CD4-positive, alpha-beta T cell treated with Interferon gamma for 1 hour (primary cell): ENCODE measurements at places on chromosomes 2 and 18.

- DNase-seq = no peak
These were observed 5.2 kb upstream of the SLC35F6 start for GRCh38 chr2:26758790-26759321.

DNA sequence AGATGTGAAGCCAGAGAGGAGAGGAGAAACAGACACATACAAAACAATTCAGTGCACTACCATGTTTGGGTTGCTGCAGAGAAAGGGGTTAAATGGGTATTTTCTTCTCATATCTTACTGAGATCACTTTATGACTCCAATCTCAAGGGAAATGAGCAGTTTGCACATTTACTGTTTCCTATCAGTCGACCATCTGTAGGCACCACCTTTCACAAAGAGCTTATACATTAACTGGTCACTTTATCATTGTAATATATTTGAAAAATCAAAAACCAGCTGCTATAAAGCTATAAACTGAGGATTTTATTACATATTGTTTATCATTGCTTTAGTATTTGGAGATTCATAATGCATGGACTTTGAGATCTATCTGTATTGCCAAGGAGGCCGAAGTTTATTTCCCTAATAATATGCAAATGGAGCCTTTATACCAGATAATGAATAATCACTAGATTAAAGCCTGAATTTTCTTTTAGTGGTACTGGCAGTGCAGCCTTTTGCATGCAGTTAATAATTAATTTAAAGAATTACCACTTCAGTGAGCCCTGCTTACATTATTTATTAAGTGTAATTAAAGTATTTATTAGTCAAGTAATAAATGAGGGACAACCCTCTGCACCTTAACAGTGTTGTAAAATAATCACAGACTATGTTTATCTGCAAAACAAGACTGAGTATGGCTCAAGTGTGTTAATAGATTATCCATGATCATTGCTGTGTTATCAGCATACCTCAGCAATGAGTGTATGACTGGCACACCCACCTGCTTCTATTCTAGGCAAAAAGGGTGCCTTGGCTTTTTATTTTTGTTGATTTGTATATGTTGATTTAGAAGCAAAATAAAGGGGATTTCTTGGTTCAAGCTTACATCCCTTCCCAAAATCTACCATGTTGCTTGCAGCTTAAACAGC, 167.7 kb upstream of the SLC14A2 start:
- DNase-seq = no peak

DNA sequence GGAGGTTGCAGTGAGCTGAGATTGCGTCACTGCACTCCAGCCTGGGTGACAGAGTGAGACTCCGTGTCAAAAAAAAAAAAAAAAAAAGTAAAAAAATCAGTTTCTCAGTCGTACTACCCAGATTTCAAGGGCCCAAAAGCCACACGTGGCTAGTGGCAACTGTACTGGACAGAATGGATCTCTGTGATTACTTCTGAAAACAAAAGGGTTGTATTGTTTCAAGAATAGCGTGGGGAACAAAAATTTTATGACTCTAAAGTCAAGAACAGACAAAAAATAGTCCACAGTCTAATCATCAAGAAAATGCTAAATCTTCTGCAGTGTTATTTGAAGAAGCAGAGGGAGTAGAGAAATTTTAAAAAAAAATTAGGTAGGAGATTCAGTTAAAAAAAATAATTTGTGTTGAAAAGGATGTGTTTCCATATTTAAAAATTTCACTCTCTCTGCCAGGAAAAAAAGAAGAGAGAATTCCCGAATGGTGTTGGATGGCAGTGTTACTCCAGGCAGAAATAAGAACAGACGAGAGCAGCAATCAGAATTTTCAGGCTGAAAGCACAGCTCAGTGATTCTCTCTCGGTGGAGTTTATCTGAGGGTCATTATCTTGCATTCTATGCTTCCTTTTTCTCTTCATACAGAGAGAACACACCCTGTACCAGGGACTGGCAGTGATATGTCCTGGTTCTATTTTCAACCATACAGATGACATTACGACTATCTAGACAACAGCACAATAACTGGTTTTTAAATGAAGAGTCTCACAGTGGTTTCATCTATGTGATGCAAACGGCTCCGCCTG, 61.8 kb downstream of the CABYR start:
- DNase-seq = no peak

DNA sequence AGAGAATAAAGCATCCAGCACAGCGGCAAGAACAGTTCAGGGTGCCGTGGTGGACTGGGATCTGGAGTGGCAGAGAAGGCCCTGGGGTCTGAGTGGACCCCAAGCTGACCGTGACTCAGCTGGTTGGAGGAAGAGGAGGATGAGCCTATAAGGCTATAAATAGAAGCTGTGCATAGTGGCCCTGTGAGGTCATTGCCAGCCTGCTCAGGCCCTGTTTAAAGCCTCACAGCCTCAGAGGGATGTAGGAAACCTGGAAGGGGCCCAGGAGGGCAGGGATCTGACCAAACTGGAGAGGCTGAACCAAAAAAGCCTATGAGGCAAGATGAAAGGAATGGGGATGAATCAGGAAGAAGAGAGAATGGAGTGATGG, 11.3 kb upstream of the DES start:
- no peak for DNase-seq

- DNase-seq = no peak
These were observed 41.5 kb downstream of the ANTXR1 start for GRCh38 chr2:69054431-69054830.

DNA sequence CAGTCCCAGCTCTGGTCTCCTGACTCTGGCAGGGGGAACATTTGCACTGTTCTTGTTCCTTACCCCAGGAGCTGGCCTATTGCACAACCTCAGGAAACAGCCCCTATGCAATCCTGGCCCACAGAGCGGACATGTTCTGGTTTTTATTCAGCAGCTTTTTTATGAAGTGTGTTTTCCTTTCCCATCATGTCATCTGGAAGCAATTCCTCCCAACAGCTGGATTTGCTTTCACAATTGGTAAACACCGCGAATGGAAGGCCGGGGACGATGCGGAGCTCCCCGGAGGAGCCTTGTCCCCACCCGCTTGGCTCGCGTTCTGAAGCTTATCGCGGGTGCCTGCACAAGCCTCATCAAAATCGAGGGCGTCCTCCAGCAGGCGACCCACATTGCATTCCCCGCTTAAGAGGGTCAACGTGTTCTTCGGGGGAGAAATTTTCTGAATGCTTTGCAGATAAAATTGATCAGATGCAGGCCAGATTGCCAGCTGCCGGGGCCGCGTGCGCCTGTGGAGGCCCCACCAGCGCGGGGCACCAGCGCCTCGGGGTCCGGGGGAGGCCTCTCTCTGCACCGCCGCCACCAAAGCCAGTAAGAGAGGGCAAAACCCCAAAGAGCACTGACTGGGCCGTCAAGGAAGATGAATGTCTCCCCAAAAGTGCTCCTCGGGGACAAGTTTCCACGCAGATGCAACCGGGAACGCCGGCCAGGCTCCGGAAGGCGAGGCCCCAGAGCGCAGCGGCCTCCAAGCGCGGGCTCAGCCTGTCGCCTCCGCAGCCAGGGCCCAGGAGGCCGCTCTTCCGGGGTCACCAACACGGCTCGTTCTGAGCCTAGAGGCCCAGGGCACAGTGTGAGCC, 60.3 kb upstream of the SP3 start:
- peak; percentile 22 for DNase-seq

DNA sequence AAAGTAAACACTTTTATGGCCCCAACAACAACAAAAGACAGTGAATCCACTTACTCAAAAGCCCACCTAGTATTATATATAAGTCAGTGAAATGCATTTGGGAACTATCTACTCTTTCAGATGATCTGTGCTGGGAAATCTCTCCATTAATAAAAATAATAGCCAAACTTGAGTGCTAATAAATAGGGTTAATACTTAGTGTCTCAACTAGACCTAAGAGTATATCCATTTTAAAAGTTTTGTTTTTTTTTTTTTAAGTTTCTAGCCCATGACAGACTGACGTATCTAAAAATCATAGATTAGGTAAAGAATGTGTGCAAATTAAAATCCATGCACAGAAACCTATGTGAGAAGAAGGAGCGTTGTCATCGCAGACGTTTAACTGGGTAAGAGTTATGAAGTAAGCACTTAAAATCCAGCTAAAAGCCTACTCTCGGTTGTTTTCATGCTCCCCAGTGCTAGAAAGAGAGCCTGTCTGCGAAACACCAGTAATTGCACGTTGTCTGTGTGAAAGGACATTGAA, 83.4 kb upstream of the PELI1 start:
- no peak for DNase-seq

DNA sequence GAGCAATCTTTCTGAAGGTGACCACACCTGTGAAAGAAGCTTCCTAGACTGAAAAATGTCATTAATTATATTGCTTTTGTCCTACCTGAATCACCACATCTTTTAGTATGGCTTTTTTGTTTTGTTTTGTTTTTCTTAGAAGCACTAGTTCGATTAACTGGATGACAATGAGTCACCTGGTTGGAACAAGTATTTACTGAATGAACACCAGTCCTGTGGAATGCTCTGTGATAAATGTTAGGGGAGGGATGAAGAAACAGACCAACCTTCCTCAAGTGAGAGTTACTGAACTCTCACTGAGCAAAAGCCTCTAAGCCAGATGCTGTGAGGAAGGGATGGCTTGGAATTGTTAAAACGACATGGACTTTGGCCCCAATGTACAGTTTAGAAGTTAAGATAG, 26.8 kb upstream of the DCC start:
- no peak for DNase-seq

DNA sequence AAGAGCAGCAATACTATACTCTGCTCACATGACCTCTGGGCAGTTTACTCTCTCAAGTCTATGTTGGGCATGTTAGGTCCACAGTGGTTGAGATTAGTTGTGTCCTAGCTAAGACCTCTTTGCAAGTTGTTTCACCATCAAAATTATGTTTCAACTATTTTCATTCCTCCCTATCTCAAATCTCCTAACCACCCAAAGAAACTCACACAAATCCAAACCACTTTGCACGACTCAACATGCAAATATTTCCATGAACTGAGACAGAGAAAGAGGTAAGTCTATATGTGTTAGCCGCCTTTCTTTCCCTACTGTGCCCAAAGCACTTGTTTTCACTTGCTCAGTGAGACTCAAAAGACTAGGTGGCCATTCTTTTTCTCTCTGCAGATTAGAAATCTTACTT, 546.8 kb downstream of the TNS1 start:
- DNase-seq = no peak

DNA sequence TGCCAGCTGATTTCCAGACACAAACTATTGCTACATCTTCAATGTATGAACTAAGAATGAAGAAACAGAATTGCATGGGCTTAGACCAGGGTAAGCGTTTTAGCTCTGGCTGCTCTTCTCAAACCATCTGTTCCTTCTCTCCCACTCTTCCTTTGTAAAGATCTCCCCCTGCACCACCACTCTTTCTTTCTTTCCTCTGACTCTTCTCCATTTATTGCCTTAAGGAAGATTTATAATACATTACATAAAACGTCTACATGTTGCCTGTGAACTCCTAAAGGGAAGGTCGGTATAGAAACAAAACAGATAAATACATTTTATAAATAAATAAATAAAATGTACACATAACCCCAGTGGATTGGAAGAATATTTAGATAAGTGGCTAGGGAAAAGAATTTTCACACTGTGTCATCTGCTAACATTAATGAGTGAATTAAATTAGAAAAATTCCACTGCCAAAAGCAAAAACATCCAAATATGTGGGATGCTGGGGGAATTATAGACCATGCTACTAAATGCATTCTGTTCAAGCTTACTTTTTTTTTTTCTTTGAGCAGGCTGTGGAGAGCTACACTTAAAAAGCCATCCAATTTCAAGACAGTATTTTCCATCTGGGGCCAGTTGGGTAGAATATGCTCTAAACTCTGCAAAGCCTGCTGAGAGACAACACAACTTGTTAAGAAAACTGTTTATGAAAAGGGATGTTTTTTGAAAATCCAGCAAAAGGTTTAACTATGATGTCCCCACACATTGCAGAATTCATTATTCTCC, 41.5 kb downstream of the NCKAP5 start:
- no peak for DNase-seq

DNA sequence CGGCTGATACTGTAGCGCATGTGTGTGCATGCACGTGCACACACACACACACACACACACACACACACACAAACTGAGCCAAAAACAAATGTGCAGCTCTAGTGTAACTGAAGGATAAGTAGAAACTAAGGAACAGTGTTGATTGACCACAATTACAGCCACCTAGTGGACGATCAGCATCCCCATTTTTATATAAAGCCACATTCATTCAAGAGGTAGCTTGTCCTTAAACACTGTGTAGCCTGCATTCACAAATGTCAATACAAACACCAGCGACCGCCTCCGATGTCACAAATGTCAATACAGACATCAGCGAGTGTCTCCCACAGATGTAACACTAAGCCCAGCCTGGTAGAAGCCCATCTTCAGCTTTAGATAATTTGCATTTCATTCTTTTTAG, 167.4 kb downstream of the PTGR3 start:
- no peak for DNase-seq

- DNase-seq = no peak
These were observed 42.7 kb upstream of the GLS start for GRCh38 chr2:190837952-190838361.

DNA sequence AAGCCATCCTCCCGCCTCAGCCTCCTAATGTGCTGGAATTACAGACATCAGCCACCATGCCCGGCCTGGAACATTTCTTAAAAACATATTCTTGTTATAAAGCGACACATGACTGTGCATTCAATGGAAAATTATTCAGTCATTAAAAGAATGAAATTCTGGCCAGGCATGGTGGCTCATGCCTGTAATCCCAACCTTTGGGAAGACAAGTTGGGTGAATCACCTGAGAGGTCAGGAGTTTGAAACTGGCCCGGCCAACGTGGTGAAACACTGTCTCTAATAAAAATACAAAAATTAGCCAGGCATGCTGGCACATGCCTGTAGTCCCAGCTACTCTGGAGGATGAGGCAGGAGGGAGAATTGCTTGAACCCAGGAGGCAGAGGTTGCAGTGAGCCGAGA, 21.6 kb upstream of the RPRD1A start:
- no peak for DNase-seq

GRCh38 chr18:56721031-56721430, 69.9 kb downstream of the WDR7 start:
- DNase-seq = no peak

- DNase-seq = no peak
These were observed 9.9 kb downstream of the ST3GAL5 start for GRCh38 chr2:85878719-85879370.

DNA sequence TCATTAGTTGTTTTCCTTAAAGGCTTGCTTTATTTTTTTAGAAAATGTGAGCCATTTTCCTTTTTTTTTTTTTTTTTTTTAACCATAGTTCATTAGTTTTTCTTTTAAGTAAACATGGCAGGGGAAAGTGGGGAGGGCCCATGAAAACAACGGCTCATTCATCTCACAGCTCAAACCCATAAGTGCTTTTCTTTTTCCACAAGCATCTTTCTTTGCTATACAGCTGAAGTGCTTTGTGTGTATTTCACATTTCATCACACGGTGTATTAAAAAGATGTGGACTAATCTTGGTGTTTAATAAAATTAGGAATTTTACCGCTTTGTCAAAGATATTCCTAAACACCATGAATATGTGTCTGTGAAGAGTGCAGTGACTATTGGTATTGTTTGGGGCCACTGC, 41.6 kb downstream of the RHBDD1 start:
- no peak for DNase-seq

GRCh38 chr2:10832203-10832936, 19.8 kb upstream of the PDIA6 start:
- peak; percentile 69 for DNase-seq

- no peak for DNase-seq
These were observed 7.9 kb downstream of the TMEM18 start for GRCh38 chr2:669323-669722.

- DNase-seq = no peak
These were observed 223.2 kb upstream of the PIK3C3 start for GRCh38 chr18:41731884-41732283.
